Ovary (tissue), 10 donors: ENCODE measurements at places on chromosomes 5 and 9. TPM values are rescaled to one million over a fixed set of nuclear protein-coding genes. Genes with fewer than 3 reads are reported as not detected.

DNA sequence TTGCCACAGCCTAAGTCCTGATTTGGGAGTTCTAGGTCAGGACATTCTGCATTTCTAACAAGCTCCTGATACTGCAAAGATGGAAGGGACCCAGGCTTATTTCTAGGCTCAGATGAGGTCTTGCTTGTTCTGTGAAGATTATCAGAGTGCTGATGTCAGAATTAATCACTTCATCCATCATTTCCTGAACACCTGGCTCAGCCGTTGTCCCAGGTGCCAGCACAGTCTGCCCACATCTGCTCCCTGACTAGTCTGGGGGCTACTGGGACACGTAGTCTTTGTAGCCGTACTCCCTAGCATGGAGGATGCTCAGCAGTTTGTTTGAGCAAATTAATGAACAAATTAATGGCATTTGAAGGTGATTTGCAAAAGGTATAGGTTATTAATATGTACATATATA lies 17.9 kb upstream of the SPINK4 start:
- H3K4me3 ChIP-seq = no peak overlapping the region
- H3K36me3 ChIP-seq = no peaks in the 10 kb centered on the region
- H3K27me3 ChIP-seq = no peaks in the 10 kb centered on the region
- no peak overlapping the region for H3K27ac ChIP-seq

GRCh38 chr9:101094686-101095085 lies 66.2 kb downstream of the PLPPR1 start:
- no peak overlapping the region for H3K4me3 ChIP-seq
- no peak for DNase-seq
- H3K27ac ChIP-seq = no peak overlapping the region
- no peaks in the 10 kb centered on the region for H3K36me3 ChIP-seq
- no peaks in the 10 kb centered on the region for H3K4me1 ChIP-seq

- no peak for DNase-seq
- H3K36me3 ChIP-seq = no peaks in the 10 kb centered on the region
- no peak overlapping the region for H3K4me3 ChIP-seq
- H3K4me1 ChIP-seq = peaks cover 3% of the 10 kb centered on the region
- no peaks in the 10 kb centered on the region for H3K27me3 ChIP-seq
Observed at GRCh38 chr5:159917994-159918393, 1.7 kb downstream of the ADRA1B start.

DNA sequence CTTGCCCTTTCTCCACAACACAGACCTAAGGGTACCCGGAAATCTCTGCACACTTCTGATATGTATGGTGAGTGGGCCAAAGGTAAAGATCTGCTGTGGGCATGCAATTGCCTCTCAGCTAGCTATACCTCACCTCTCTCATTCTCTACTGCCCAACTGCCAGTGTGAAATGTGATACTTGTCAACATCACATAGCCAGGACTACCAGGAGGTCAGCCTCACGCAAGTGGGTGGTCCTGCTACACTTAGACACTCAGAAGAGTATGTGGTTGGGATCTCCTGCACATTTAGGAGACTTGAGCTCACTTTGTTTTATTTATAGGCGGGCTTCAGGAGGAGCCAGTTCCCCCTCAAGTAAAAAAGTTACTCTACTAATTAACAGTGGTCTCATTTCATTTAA lies 88.0 kb upstream of the MAN2A1 start:
- DNase-seq = no peak
- H3K4me1 ChIP-seq = no peaks in the 10 kb centered on the region
- no peak overlapping the region for H3K4me3 ChIP-seq
- H3K27ac ChIP-seq = no peak overlapping the region
- no peaks in the 10 kb centered on the region for H3K36me3 ChIP-seq

CTXN3 gene
- not detected for total RNA-seq

SPATA31C1 gene
- not detected for total RNA-seq

DNA sequence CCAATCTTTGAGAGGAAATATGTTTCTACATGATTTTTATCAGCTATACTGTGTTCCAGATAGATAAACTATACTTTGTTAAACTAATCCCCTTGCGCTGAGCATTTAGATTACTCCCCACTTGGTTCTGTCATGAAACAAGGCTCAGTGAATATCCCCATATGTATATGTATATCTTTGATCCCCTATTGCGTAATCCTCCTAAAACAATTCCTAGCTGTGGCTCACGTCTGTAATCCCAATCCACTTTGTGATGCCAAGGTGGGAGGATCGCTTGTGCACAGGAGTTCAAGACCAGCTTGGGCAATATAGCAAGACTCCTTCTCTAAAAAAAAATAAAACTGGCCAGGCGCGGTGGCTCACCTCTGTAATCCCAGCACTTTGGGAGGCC lies 2.7 kb downstream of the PHYHD1 start:
- no peaks in the 10 kb centered on the region for H3K27me3 ChIP-seq
- H3K4me3 ChIP-seq = no peak overlapping the region
- no peaks in the 10 kb centered on the region for H3K36me3 ChIP-seq
- no peak for DNase-seq

SLC34A3 gene
- total RNA-seq = not detected

- H3K27me3 ChIP-seq = no peaks in the 10 kb centered on the region
- no peaks in the 10 kb centered on the region for H3K4me1 ChIP-seq
- H3K4me3 ChIP-seq = no peak overlapping the region
- DNase-seq = no peak
Observed at GRCh38 chr5:115456539-115457040, 88.0 kb downstream of the FEM1C start.

DNA sequence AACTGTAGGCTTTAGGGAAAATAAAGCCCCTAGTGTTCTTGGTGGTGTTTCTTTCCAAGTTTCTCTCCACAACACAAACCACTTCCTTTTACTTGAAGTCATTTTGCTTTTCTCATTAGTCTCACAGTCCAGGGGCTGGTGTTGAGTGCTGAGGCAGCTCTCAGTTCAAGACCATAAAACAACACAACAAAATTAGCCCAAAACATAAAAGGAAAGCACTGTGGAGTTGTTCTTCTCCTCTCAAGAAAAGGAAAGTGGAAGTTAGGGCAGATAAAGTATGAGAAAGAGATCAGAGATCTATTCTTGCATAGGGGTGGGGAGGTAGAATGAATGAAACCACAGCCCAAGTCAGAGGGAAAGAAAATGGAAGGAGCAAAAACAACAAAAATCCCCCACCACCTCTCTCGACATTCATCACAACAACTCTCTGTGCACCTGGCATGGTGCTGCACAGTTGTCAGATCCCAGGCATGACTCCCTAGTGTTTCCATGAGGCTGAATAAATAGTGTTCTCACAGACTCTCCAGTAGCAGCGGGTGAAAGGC lies 569.9 kb downstream of the RAB3C start:
- no peaks in the 10 kb centered on the region for H3K4me1 ChIP-seq
- no peaks in the 10 kb centered on the region for H3K36me3 ChIP-seq

GRCh38 chr5:4019841-4020240 lies 424.2 kb downstream of the IRX1 start:
- H3K4me1 ChIP-seq = no peaks in the 10 kb centered on the region
- no peaks in the 10 kb centered on the region for H3K27me3 ChIP-seq
- no peak overlapping the region for H3K27ac ChIP-seq
- H3K4me3 ChIP-seq = no peak overlapping the region
- H3K36me3 ChIP-seq = no peaks in the 10 kb centered on the region

GRCh38 chr5:37847978-37848425 lies 8.2 kb upstream of the GDNF start:
- no peaks in the 10 kb centered on the region for H3K36me3 ChIP-seq
- H3K4me1 ChIP-seq = no peaks in the 10 kb centered on the region
- H3K4me3 ChIP-seq = no peak overlapping the region
- no peak overlapping the region for H3K27ac ChIP-seq

GRCh38 chr9:84669288-84670137 lies at the start of gene NTRK2:
NTRK2 (plus strand) TSS chr9:84669729; CDS start chr9:84670749, 1,020 bp downstream.
- H3K27ac ChIP-seq = no peak within 1 kb of the TSS
- DNase-seq = peak; percentile 62
